ENCODE measurements at places on chromosomes 6 and 20.

DNA sequence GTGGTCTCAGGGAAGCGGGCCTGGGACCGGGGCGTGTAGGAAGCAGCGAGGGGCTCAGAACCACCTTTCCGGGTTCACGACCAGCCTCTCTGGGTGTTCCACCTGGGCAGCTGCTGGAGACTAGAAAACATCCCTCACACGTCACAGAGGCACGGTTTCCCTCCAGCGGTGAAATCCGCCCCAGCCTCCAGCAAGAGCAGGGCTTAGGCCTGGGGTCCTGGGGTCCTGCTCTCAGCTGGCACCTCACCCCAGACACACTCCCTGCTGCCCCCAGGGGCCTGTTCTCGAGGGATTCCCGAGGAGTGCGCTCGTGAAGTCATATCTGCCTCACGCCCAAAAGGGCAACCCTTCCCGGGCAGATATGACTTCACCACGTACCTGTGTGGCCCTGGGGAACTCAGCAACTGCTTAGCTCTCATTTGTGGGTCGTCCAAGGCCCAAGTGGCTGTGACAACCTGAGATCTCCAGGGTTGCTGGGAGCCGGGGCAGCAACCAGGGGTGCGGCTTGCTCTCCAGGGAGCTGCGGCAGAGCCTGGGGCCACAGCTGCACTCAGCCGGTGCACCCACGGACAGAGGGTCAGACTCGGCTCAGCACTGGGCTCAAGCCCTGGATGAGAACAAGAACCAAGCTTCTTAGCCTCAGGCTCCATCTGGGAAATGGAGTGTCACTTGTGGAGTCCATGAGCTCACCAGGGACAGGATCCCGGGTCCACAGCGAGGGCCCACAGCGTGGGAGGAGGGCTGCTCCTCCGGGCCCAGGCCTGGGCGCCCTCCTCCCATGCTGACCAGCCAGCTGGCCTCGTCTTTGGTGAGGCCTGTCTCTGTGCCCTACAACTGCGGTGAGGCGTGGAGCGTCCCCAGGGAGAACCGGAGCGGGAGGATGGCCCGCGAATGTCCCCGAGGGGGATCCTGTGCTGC is 661 bp downstream of the FNDC11 start:
- peak; percentile 25 for DNase-seq

DNA sequence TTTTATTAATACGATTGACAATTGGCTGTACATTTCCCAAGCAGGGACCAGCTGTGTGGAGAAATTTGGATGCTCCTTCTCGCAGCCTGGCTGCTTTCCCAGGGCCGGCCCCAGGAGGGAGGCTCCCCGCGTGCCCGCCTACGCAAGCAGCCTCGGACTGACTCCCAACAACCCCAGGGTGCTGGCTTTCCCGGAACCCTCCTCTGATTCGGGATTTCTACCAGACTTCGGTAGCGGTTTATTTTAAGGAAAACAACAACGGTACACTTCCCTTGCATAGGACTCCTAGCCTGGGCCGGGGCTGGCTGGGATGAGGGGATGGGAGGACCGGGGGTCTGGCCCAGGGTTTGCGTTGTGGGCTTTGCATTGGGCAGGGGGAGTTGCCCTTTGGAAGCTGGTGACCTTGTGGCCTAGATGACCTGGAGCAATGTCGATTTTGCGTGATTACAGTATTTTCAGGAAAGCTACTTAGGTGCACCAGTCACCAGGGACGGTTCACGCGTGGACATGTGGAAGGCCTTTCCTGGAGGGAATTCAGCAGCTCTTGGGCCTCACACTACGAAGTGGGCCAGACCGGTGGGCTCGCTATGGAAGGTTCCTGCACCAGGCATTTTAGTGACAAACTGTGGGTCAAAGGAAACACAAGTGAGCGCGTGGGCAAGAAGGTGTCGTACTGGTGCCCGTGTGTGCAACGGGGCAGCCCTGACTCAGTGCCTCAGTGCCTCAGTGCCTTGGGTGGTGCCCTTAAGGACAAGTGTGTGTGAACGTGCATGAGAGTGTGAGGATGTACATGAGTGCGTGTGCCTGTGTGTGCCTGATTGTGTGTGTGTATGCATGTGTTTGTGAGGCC is 20.7 kb upstream of the PHACTR3 start:
- DNase-seq = no peak

- no peak for DNase-seq
These were observed 921.9 kb upstream of the EYS start for GRCh38 chr6:66628917-66629316.

- no peak for DNase-seq
These were observed 8.0 kb upstream of the OSBPL2 start for GRCh38 chr20:62230276-62230675.
